ENCODE measurements at places on chromosomes 5 and 9.

DNA sequence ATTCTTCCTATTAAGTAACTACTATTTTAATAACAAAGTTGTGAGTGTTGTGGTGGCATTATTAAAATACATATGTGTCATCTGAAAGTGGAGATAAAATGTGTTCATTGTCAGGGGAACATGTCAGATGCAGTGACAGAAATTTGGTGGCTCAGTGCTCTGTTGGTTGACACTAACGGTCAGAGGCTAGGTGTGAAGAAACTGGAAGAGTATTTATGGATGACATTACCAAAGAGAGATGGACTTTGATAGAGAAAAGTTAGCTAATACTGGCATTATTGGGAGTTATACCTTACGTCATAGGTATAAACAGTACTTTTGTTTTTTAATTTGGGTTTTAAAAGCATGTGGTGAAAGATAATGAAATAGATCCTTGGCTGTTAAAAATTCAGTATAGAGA is 33.7 kb downstream of the PAM start:
- DNase-seq: no peak

- DNase-seq: no peak
Measured at GRCh38 chr5:53779541-53779981, 219.1 kb downstream of the NDUFS4 start.

- DNase-seq: no peak
Measured at GRCh38 chr5:123527190-123527589, 15.2 kb downstream of the CSNK1G3 start.

DNA sequence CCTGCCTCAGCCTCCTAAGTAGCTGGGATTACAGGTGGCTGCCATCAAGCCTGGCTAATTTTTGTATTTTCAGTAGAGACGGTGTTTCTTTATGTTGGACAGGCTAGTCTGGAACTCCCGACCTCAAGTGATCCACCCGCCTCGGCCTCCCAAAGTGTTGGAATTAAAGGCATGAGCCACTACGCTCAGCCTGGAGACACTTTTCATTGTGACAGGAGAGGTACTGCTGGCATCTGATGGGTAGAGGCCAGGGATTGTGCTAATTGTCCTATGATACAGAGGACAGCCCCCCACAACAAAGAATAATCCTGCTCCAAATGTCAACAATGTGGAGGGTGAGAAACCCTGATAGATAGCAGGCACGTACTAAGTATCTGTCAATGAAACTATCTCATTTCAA is 91.3 kb upstream of the SLC25A48 start:
- DNase-seq: no peak

DNA sequence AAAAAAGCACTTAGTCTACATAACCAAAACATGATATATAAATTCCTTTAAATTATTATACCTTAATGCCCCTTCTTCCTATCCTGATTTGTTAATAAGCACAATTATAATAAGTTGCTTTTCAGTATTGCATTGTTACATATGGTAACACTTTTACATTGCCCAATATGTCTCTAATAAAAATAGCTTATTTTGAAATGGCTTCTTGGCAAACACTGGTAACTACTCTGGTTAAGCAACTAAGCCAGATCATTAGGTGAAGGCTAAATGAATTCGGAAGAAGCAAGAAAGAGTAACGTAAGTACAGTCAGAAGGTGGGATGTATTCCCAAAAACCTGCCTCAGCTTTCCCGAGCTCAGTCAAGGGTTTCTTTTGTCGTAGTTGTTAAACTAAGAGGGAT is 85.3 kb downstream of the TTC39B start:
- DNase-seq: no peak

GRCh38 chr9:2116073-2116472 is 100.9 kb downstream of the SMARCA2 start:
- no peak for DNase-seq

GRCh38 chr5:35058374-35058788 is 10.6 kb upstream of the AGXT2 start:
- peak; percentile 64 for DNase-seq

- no peak for DNase-seq
Measured at GRCh38 chr9:33263131-33264002, 1.1 kb downstream of the BAG1 start.

GRCh38 chr5:84014966-84015365 is 294.3 kb upstream of the HAPLN1 start:
- no peak for DNase-seq

GRCh38 chr5:172443441-172444109 is 10.8 kb downstream of the SH3PXD2B start:
- DNase-seq: no peak

GRCh38 chr9:125650271-125650737 is 56.7 kb downstream of the MAPKAP1 start:
- peak; percentile 52 for DNase-seq

DNA sequence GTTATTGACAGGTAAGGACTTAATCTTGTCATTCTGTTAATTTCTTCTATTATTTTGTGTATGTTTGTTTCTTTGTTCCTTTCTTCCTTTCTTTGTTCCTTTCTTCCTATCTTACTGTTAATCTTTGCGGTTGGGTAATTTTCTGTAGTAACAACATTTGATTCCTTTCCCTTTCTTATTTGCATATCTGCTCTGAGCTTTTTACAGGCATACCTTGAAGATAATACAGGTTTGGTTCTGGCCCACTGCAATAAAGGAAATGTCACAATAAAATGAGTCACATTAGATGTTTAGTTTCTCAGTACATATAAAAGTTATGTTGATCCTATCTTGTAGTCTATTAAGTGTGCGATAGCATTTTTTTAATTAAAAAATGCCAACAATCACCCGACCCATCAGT is 440.7 kb downstream of the NFIB start:
- no peak for DNase-seq

GRCh38 chr5:34866989-34867471 is 28.1 kb downstream of the TTC23L start:
- no peak for DNase-seq

DNA sequence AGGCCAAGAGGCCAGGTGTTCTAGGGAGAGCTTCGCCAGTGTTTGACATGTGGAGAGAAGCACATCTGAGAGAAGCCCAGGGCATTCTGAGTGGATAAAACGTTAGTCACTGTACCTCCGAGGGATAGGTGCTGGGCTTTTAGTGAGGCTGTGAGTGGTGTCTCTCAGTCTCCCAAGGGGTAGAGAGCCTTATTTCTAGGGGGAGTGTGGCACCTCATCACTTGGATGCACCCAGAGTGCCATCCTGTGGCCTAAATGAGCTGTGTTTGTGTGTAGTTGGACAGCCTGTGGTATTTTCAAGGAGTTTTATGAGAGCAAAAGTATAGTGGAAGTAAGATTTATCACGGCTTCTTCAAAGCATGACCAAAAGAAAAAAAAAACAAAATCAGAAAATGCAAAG is 1046.9 kb upstream of the WWC1 start:
- DNase-seq: no peak

- DNase-seq: no peak
Measured at GRCh38 chr5:112059579-112060135, 302.7 kb upstream of the NREP start.

DNA sequence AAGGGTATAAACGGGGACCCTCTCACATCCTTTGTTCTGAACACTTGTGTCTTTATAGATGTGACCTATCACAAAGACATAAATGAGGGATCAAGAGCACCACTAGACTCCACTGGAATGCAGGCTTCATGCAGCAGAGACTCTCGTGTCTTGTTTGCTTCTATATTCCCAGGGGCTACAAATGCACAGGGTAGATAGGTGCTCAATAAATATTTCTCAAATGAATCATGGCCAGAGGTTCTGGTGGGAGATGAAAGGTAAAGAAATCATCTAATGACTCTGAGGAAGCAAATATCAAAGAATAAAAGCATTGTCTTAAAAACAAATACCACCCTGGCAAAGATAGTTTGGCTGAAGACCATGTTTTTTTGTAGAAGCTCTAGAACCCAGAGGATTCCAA is 6.6 kb downstream of the SLC36A3 start:
- no peak for DNase-seq

DNA sequence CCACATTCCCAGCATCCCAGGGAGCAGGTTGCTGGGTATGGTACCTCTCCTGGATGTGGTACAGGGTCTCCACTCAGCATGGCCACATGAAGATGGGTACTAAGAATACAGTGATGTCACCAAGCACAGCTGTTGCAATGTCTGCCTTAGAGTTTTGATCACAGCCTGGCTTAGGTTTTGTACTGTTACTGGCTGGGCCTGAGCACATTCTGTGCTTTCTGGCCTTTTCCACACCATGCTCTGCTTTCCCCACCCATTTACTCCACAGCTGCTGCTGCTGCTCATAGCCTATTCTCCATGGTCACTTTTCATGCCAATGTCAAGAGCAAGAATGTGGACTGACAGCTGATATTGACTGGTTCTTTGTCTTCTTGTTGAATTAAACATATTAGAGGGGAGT is 481.9 kb downstream of the ARHGEF28 start:
- no peak for DNase-seq

DNA sequence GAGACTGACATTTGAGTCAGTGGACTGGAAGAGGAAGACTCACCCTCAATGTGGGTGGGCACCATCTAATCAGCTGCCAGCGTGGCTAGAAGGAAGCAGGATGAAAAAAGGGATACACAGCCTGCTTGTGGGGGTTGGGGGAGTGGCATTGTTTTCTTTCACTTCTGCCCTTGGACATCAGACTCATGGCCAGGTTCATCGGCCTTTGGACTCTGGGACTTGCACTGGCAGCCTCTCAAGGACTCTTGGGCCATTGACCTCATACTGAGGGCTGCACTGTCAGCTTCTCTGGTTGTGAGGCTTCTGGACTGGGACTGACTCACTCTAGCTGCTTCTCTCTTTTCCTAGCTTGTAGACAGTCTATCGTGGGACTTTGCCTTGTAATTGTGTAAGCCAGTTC is 374.9 kb downstream of the TLE1 start:
- no peak for DNase-seq

DNA sequence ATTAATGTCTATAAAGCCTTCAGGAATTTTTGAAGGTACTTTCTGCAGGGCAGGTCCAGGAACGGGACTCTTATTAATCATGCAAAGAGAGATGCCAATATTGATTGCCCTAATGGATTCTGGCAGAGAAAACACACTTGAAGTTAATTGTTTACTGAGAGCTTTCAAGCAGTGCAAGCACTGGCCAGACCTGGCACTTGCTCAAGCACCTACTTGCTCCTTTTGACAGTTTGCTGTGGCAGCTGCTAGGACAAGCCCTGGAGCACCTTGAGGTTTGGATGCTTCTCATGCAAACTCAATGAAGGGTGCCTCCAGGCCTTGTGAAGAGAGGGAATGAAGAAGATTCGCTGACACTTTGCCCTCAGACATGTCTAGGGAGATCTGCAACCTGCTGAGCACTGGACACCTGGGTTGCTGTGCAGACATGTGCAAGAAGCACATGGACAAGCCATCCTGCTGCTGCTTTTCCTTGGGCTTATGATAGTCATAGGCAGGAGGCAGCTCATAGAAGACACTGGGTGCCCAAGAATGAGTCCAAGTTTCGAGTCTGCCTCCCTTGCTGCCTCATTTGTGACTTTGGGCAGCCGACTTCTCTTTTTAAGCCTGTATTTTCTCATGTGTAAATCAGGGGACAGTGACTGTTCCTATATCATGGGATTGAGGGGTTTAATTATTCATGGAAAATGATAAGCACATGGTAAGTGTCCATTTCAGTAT is 88.8 kb upstream of the EQTN start:
- no peak for DNase-seq

DNA sequence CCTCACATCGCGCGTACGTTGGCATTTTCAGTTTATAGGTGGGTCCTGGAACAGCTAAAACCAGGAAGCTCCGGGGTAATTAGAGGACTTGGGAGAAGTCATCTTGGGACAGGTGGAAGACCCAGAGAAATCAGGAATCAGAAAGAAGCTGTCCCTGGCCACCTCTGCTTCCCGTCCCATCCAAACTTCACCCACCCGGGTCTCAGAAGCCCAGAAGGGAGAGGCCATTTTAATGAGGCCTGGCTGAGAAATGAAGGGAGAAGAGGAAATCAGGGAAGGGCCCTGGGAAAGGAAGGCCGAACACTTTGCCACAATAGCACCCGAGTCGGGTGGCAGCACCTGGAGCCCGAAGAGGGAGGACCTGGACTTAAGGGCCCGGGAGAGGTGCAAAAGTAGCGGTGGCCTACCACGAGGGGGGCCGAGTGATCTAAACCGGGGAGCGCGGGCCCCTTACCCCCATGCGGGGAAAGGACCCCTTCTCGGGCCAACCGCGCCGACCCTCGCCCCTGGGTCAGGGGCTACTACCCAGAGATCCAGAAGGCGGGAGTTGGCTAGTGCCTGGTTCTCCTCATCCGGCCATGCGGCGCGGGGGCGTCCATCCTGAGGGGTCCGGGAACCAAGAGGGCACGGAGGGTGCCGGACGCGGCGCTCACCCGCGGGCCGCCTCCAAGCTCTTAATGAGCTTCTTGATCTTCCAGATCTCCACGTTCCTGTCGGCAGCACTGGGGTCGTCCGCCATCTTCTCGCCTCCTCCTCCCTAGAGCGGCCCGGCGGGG is 668 bp downstream of the ETF1 start:
- DNase-seq: no peak

DNA sequence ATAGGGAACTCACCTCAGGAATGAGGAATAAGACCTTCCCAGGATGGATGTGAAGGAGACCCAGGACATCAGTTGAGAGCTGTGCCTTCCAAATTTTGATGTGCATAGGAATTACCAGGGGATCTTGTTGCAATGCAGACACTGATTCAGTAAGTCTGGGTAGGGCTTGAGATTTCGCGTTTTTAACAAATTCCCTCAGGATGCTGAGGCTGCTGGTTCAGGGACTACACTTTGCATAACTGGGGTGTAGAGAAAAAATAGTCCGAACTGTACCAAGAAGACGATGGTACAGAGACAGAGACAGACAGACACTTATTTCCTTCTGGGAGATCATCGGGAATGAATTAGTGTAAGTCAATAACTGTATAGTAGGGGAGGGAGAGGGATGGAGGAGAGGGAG is 82.3 kb upstream of the FREM1 start:
- DNase-seq: no peak

- DNase-seq: no peak
Measured at GRCh38 chr9:92949266-92949982, 2.1 kb downstream of the FGD3 start.

DNA sequence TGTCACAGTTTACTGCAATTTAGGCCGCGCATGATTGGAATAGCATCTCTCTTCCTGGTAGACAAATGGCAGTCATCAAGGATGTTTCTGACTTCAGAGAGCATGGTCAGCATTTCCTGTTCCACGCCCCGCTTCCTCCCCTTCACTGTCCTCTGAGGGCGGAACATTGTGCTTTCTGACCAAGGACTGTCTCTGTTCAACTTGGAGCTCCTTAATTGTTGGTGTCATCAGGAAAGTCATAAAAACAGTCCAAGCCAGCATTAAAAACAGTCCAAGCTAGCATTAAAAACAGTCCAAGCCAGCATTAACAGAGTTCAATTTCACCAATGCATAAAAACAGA is 301.3 kb upstream of the IRX4 start:
- no peak for DNase-seq

DNA sequence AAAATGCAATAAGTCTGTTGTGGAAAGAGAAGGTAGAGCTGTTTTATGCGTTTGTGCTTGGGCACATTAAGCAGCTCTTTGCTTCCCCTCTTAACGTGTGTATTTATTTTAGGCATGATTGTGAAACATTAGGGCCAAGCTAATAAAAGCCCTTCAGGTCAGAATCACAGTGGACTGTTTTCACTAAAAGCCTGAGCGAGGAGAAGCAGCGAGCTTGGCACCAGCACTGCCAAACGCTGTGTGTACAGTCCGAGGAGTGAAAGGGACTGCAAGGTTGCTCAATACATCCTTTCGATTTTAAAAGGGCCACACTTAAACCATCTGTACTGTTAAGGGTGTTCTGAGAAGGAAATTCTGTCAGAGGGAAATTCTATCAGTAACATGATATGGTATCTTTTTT is 107.2 kb upstream of the CKMT2 start:
- DNase-seq: no peak
